ENCODE measurements at places on chromosomes 6 and 20. TPM values are rescaled to one million over a fixed set of nuclear protein-coding genes. Genes with fewer than 3 reads are reported as not detected.

Gene SAMD5
- under 0.01 TPM for total RNA-seq

Gene SLC16A10
- total RNA-seq: not detected

Gene DOK5
- 3.1 TPM for total RNA-seq

Gene OR12D3
- not detected for total RNA-seq

Gene BNIP5
- not detected for total RNA-seq

Gene SLC32A1
- not detected for total RNA-seq

Gene AGPAT1
- total RNA-seq: 59.9 TPM

Gene HLA-DPB1
- 57.7 TPM for total RNA-seq

Gene SCUBE3
- 0.11 TPM for total RNA-seq

Gene ARFGEF3
- under 0.01 TPM for total RNA-seq

Gene FGD2
- total RNA-seq: under 0.01 TPM

Gene NRN1
- not detected for total RNA-seq

Gene RAET1L
- 0.22 TPM for total RNA-seq

Gene ZKSCAN3
- 3.9 TPM for total RNA-seq

Gene PLEKHG1
- 3.1 TPM for total RNA-seq

Gene LY6G6C
- 0.39 TPM for total RNA-seq

Gene GGTLC1
- not detected for total RNA-seq

Gene SIRPG
- total RNA-seq: not detected

Gene EPHA7
- total RNA-seq: under 0.01 TPM

Gene ENPP3
- total RNA-seq: 0.11 TPM

Gene IRF4
- 0.11 TPM for total RNA-seq

All from placental epithelial cell (primary cell).